NCI-H2081 treated with DMSO at 0.1 percent for 48 hours (cell line): ENCODE measurements at places on chromosomes 5 and 9.

DNA sequence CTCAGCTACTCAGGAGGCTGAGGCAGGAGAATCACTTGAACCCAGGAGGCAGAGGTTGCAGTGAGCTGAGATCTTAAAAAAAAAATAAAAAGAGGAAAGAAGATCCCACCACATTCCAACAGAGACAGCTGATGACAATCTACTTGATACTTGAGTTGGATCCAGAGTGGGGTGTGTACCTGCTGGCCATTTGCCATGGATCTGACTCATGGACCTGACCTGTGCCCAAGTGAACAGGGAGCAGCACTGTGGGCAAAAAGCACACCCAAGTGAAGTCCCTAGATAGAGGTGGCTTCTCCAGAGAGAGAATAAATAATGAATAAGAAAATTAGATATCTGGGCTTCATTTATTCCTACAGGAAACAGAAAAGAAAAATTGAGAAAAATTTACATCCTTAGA, 81.2 kb upstream of the MIER3 start:
- DNase-seq: no peak

DNA sequence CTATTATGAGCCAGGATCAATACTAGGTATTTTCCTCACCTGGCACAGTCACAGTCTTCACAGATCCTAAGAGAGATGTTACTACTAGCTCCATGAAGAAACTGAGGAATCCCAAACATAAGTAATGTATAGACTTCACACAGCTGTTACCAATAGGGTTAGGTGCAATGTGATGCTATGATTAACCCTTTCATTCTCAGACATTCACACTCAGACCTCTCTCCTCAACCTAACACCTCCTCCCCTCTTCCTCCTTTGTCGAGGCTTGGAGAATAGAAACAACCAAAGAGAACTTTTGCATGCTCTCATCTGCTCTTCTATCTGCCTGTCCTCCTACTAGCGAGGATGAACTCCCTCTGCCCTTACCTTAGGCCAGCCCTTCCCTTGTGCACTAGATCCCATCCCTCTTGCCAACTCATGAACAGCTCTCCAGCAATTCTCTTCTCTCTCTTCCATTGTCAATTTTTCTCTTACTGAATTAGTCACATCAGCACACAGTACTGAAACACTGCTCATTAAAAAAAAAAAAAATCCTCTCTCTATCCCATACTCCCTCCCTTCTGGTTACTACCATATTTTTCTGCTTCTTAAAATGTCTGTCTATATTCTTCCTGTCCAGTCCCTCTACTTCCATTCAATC, 47.7 kb downstream of the MAPKAP1 start:
- DNase-seq: no peak

- no peak for DNase-seq
Observed at GRCh38 chr5:41338136-41338675, 124.9 kb upstream of the C6 start.

DNA sequence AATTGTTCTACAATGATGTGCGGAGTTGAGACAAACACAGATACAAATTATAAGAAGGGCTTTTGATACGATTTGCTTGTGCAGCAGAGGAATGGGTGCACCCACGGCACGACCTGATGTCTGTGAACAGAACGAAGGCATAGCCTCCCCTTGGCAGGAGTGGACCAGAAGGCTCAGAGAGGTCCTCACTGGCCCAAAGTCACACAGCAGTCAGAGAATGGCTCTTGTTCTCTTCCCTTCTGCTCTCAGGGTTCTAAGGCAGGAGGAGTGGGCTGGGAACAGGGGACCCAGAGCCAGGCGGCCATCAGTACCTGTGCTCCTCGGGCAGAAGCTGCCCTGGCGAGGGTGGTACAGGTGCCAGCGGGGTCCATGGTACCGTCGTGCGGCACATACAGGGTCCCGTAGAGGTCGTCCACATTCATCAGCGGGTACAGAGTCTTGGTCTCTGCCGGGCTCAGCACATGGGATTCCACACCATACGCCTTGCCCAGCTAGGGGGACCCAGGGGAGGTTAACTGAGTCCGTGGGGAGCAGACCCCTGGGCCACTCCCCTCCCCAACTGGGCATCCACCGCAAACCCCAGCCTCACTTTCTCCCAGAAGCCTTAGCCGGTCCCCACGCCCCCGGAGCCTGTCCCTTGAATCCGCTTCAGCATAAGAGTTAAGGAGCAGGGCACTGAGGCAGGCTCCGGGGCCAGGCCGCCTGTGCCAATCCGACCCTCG, 7.0 kb downstream of the SARDH start:
- DNase-seq: no peak

- no peak for DNase-seq
Observed at GRCh38 chr9:16000811-16001210, 448.0 kb downstream of the CCDC171 start.

DNA sequence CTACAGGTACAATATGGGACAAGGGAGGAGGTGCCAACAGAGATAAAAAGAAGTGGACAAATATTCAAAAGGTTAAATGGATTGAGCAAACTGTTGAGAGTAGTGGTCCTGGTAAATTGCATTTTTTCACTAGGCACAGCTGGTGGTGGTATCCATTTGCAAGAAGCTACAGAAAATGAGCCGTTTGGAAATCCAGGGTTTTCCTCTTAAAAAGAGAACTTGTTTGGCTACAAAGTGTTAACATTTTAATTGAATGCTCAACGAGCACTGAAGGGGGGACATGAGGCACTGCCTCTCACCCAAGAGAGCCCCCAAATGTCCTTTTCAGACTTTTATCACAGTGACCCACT, 491 bp upstream of the ZCCHC9 start:
- no peak for DNase-seq
